ENCODE measurements at places on chromosomes 2 and 18.

DNA sequence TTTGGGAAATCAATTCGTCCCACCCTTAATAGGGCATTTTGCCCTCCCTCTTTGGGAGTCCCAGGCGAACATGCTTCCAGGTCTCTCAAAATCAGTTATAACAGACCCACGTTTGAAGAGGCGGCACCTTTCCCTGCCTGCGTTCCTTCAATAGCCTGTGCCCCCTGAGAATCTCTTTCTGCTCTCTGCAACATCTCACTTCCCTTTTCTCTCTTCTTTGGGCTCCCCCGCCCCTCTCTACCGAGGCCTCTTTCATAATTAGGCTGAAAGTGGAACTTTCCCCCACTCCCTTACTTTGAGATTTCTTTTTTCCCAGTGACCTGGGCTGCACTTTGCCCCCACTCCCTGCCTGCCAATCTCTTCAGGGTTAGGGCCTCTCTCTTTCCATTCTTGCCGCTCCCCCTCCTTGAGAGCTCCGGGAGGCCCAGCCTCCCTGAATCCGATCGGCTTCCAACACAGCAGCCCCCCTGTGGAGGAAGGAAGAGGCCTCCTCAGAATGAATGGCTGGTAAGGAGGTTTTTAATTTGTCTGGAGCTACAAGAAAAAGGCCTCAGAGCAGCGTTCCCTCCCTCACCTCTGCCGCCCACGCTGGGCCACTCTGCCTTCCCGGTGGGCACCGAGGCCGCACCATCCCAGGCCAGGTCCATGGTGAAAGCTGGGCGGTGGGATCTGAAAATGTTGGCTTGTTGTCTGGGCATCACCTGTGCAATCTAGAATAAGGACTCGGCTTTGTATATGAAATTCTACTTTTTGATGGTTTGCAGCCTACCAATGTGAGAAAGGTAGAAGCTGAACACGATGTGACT is 162.6 kb upstream of the SIX3 start:
- DNase-seq, result no peak

DNA sequence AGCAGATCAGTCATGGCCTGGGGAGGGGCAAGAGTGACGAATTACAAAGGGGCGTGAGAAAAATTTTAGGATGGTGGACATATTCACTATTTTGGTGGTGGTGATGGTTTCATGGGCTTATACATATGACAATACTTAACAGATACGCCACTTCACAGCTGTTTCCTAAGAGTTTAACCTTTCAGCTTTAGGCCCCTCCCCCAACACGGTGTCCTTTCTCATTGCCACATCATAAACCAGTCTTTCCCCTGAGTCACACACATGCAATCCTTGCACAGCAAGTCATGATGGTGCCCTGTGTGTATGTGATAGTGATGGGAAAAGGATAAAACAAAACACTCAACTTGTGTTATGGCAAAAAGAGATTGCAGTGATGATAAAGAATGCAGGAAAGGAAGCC is 47.6 kb upstream of the IL1R1 start:
- DNase-seq, result no peak

DNA sequence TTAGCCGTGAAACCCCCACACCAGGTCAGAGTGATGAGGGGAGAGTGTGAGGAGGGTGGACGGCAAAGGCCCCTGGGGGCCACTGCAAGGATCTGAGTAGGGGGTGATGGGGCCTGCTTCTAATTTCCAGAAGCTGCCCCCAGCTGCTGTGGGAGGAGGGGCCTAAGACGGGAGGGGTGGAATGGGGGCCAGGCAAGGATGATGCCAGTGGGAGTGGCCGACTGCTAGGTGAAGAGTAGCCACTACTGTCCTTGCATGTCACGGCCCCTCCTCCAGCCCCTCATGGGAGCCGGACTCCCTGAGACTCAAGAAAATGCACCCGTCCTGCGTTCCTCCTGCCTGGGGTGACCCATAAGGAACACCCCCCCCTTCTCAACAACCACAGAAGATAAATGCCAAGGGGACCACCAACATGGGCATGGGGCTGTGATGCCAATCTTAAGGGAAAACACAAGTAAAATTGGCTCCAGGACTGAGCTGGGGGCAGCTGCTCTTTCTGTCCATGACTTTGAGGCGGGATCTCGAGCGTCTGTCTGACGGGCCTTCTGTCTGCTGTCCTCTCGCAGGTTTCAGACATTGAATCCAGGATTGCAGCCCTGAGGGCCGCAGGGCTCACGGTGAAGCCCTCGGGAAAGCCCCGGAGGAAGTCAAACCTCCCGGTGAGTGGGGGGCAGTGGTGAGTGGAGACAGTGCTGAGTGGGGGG is 24.2 kb upstream of the PRLH start:
- DNase-seq, result no peak

GRCh38 chr2:11444737-11445136 is 21.2 kb downstream of the E2F6 start:
- DNase-seq, result no peak

DNA sequence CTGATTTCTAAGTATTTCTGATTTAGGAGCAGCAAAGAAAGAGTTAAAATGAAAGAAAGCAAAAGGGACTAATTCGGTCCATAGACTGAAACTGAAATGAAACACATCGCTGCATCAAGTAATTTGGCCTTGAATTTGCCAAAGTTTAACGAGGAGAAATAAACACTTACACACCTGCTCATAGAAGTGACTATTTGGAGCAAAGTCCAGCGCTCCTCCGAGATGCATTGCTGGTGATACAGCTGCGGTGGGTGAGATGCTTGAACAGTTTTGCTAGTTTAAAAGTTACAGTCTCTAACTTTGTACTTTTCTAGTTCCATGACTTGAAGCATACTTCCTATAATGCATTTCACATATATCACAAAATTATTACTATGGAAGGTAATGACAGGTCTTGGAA is 18.3 kb downstream of the GALR1 start:
- DNase-seq, result no peak

GRCh38 chr18:13918898-13919297 is 3.6 kb upstream of the MC2R start:
- no peak for DNase-seq

DNA sequence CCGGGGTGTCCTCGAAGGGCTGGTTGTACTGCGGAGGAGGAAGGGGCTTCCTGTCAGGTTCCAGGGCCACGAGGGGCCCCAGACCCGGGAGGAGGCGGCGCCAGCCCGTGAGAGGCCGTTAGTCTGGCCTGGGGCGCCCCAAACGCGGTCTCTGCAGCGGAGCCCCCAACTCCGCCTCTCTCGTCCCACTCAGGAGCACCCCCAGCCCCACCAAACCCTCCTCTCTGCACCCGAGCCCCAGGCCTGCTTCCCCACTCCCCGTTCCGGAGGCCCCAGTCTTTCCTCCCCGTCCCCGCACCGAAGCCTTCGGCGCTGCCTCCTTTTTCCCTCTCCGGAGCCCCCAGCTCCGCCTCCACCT is 473 bp downstream of the HJURP start:
- DNase-seq, result no peak

DNA sequence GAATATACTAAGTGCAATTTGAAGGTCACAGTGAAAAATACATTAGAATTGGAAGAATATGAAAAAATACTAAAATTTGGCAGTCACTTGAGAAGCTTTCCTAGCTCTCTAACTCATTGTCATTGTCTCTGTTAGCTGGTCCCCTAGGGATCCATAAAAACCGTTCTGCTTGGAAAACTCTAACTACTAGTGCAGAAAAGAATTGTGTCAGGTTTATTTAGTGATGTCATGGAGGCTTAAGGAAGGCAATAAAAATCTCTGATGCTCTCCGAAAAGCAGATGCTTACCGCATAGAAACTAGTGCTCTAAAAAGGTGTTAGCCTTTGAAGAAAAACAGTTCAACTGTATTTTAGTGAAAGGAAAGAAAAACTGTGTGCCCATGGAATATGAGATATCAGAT is 150.1 kb upstream of the DLGAP1 start:
- no peak for DNase-seq

DNA sequence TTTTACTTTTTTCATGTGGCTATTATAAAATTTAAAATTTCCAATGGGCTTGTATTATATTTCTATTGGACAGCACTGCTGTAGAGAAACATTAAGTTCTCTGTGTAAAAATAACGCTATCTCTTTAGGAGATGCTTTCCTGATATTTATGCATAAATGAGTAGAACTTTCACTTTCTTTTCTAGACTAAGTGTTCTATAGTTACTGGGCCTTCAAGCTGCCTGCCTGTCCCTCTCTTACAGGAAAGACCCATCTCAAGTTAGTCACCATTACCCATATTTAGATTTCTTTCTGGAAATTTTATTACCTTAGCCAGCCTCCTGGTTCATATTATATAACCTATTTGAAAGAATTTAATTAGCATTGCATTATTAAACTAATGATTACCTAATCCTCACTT is 4.8 kb downstream of the ITGA4 start:
- DNase-seq, result no peak

- DNase-seq, result no peak
Observed at GRCh38 chr2:218307415-218308090, 15.2 kb upstream of the TMBIM1 start.

- DNase-seq, result no peak
Observed at GRCh38 chr2:214533541-214533940, 122.7 kb downstream of the VWC2L start.

DNA sequence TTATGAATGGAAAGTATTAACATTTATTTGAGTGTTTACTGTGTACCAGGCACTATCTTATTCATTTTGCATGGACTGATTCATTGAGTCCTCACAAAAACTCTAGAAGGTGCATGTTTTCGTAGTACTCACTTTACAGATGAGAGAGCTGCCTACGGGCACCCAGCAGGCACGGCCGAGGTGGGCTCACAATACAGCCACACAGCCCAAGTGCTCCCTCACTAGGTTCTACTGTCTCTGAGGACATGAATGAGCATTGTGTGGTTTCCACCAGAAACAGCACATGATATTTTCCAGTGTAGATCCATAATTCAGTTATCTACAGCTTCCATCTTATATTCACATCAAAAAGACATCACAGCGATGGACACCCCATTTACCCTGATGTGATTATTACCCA is 101.4 kb downstream of the FTCDNL1 start:
- DNase-seq, result no peak

GRCh38 chr18:9103376-9103873 is 926 bp downstream of the NDUFV2 start:
- DNase-seq, result no peak

Measured in stimulated activated CD4-positive, alpha-beta T cell treated with anti-CD3 and anti-CD28 coated beads, Interleukin-1b, Interleukin-23, amount 100 ng/mL, for 1 hour (primary cell).